Neural crest cell (in vitro differentiated cells): ENCODE measurements at places on chromosomes 16 and 17.

DNA sequence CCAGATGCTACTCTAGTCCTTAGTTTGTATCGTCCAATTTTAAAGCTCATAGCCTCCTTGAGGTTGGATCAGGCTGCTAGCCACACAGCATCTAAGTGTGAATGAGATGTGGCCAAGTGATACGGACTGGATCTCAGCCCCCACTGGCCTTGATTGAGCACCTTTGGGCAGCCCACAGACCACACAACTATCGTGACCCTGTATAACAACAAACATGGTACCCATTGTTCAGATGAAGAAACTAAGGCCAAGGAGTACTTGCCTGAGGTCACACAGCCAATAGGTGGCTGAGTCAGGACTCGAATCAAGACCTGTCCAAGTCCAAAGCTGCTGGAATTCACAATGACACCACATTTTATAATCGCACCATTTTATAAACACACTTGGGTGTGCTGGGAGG is 73.0 kb upstream of the IRX3 start:
- no peak for DNase-seq

GRCh38 chr16:76182041-76182635 is 95.1 kb upstream of the CNTNAP4 start:
- DNase-seq: no peak

GRCh38 chr17:35821308-35821707 is 12.0 kb downstream of the TAF15 start:
- DNase-seq: no peak

- DNase-seq: no peak
These were observed 30.7 kb upstream of the ARHGAP17 start for GRCh38 chr16:25045696-25046381.

DNA sequence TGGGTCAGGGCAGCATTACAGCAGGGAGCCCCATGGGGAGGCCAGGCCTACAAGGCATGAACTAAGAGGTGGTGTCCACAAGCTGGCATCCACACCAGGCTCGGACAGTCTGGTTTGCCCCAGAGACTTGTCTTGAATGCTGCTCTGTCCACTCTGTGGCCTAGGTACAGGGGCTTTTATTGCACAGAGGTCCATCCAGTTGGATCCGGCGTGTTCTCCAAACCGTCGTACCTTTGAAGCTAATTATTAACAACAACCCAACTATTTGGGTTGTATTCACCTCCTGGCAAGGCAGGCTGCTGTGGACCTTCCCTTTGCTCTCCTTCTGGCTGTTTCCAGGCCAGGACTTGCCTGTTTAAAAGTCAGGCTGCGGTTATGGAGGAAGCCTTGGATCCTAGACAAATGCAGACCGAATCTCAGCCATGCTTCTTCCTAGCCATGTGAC is 123.4 kb downstream of the CLEC16A start:
- DNase-seq: no peak

GRCh38 chr17:32621612-32622312 is 135.0 kb downstream of the CDK5R1 start:
- no peak for DNase-seq

DNA sequence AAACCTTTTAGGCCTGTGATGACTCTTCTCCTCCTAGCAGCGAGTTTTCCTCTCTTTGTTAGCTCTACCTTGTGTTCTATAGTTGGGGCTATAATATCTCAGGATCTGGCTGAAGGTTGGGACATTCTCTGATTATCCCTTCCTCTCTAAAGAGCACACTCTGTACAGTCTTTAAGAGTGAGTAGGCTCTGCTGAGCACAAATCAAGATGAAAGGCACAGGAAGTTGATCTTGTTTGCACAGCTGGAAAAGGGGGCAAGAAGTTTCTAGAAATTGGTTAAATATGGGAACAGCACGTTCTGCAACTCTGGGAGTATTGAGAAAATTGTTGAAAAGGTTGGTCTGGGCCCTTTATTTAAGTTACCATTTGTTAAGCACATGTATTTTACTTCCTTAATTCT is 240.9 kb downstream of the CDH11 start:
- DNase-seq: no peak

DNA sequence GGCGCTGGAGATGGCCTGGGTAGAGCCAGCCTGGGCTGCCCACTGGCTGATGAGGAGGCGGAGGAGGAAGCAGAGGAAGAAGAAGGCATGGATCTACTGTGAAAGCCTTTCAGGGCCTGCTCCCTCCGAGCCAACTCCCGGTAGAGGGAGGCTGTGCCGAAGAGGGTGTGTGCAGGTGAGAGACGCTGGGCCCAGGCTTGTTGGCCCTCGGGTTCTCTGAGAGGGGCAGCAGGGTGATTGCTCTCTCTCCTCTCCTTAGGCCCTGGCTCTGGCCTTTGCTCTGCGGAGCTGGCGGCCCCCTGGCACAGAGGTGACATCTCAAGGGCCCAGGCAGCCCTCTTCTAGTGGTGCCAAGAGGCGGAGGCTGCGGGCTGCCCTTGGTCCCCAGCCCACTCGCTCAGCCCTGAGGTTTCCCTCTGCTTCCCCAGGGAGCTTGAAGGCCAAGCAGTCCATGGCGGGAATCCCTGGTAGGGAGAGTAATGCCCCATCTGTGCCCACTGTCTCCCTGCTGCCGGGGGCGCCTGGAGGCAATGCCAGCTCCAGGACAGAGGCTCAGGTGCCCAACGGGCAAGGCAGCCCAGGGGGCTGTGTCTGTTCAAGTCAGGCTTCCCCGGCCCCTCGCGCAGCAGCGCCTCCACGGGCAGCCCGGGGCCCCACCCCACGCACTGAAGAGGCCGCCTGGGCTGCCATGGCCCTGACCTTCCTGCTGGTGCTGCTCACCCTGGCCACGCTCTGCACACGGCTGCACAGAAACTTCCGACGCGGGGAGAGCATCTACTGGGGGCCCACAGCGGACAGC is 3.6 kb downstream of the TP53I13 start:
- no peak for DNase-seq

GRCh38 chr16:15608398-15609285 is 34.3 kb downstream of the MARF1 start:
- DNase-seq: no peak
